ENCODE measurements at places on chromosomes 12 and 14.

DNA sequence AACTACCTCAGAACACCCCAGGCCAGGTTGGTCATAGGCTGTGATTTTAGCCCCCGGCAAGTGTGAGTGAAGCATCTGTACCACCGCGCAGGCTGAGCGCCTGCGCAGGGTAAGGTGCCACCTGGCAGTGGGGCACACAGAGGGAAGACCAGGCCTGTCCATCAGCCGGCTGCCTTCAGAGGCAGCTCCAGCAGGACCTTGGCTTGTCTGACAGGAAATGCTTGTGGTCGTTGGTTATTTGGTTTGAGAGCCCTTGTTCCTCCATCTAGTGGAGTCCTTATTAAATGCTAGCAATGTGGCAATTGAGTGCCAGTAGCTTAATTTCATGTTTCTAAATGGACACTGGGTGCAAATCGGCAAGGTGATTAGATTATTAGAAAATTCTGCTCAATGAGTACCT, 27.5 kb downstream of the SLC25A29 start:
- peak; percentile 39 for DNase-seq

GRCh38 chr12:46830731-46831334, 5.0 kb upstream of the SLC38A4 start:
- DNase-seq, result no peak

DNA sequence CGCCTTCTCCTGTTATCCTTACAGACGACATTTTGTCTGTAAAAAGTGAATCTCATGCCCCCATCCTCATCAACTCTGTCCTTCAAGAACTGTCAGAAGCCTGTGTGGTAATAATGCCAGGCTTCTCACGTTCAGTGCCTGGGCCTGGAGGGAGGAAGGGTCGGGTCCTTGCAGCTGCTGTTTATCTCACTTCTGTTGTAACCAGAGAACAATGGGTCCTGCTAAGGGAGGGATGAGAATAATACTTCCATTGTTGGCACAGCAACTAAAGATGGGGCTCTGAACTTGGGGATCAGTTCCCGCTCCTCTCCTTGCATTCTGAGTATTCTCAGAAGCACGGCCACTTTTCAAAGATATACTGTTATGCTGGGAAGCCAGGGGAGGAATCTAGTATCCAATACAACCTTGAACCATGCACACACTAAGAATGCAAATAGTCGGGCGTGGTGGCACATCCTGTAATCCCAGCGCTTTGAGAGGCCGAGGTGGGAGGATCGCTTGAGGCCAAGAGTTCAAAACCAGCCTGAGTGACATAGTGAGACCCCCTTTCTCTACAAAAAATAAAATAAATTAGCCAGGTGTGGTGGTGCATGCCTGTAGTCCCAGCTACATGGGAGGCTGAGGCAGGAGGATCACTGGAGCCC, 38.8 kb upstream of the NINJ2 start:
- DNase-seq, result no peak

DNA sequence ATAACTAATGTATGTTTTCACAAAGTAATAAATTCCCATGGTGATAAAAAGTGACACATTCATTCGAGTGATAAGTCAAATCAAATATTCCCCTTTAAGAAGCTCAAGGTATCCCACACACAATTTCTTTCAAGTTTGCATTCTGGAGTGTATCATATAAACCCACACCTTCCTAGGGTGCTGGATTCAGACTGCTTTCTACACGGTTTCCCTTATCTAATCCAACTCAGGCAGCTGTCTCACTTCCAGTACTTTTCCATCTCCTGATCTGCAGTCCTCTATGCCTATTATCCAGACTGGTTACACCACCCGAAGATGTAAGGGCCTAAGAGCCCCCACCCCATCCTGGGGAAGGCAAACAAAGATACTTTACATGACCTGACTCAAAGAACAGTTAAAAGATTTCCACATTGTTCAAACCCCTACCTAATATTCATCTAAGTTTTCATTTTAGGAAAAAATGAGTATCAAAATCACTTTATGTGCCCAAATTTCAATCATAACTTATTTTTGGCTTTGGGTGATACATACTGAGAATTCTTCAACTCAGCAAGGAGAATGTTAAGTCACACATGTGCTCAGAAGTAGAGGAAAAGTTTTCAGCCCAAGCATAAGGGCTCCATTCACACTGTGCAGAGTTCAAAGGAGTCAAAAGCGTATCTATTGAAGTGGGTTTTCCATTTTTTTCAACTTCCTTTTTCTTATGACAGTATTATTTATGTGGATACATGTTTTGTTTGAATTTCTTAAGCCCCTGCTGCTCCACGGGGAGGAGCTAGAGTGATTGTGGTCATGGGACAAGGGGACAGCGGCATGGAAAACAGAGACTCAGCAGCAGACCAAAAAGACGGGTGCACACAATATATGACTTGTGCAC, 41.8 kb downstream of the CORO1C start:
- DNase-seq, result peak; percentile 92

- no peak for DNase-seq
These were observed 286.6 kb upstream of the PWP1 start for GRCh38 chr12:107399046-107399445.

- peak; percentile 70 for DNase-seq
These were observed 135.7 kb downstream of the PPM1H start for GRCh38 chr12:62799126-62799736.

DNA sequence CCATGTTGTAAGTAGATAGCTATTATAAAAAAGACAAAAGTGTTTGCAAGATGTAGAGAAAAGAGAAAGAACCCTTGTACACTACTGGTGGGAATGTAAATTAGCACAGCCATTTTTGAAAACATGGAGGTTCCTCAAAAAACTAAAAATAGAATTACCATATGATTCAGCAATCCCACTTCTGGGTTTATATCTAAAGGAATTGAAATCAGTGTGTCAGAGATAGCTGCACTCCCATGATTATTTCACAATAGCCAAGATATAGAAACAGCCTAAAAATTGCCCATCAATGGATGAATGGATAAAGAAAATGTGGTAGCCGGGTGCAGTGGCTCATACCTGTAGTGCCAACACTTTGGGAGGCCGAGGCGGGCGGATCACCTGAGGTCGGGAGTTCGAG, 9.2 kb downstream of the PSMC6 start:
- no peak for DNase-seq

GRCh38 chr12:108831309-108831991, 25.9 kb downstream of the SSH1 start:
- no peak for DNase-seq

DNA sequence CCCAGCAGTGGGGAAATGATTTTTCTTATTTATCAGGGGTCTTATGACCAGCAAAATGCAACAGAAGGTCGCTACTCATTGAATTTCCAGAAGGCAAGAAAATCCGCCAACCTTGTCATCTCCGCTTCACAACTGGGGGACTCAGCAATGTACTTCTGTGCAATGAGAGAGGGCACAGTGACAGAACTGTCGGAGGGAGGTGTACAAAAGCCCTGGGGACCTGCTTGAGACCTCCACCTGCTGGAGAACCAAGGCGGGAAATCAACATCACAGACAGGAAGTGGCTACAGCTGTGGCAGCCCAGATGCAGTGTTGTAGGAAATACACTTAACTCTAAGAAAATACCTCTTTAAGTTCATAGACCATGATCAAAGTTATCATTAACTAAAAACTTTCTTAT, 250.9 kb upstream of the OR4E1 start:
- DNase-seq, result peak; percentile 14

DNA sequence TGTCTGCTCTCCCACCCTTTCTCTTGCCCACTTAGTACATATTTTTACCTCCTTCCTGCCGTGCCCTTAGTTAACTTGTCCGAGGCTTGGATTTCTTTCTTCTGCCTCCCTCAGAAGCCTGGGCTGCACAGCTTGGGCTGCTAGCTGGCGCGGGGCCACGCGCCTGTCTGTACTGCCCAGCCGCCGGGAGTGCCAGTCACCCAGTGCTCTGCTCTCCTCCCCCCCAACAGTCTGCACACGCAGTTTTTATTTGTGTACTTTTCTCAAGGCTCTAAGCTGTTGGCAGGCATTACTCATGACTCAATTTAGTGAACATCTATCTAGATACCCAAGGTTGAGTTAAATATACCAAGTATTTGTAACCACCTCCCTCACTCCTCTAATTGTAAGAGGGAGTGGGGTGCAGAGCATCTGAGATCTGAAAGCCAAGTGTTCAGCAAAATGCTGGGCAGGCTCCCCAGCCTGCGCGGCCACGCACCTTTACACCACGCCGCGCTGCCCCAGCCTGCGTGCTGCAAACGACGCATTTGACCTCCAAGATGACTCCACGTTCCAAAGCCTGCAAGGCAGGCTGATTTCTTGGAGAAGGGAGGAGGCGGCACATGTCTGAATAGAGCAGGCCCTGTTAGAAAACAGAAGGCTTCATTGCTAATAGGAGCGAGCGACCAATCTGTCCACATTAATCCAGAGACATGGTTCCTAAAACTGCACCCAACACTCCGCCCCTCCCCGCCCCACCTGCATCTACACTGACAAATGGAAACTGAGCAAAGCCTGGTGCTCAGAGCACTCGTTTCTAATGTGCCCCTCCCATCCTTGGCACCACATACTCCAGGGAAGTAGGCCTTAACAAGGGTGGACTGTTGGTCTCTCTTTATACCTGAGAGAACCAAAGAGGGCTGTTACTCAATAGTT, 18.2 kb upstream of the CACNA2D4 start:
- DNase-seq, result peak; percentile 57
